ENCODE measurements at places on chromosomes 12 and 14.

GRCh38 chr12:52699373-52699772 is 4.0 kb downstream of the KRT77 start:
- DNase-seq, result no peak

DNA sequence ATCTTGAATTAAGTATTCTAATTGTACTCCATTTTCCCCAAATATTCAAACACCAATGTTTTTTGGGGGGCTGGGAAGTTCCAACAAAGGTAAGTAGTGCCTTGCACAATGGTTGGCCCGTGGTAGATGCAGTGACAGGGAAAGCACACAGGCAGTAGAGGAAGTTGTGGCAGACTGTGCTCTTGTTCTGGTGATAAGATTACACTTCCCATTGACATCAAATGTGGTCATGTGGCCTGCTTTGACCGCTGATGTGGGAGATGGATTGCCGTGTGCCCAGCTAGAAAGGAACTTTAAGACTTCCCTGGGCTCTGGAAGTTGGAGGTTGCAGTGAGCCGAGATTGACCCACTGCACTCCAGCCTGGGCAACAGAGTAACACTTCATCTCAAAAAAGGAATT is 223.8 kb downstream of the VRK1 start:
- DNase-seq, result no peak

DNA sequence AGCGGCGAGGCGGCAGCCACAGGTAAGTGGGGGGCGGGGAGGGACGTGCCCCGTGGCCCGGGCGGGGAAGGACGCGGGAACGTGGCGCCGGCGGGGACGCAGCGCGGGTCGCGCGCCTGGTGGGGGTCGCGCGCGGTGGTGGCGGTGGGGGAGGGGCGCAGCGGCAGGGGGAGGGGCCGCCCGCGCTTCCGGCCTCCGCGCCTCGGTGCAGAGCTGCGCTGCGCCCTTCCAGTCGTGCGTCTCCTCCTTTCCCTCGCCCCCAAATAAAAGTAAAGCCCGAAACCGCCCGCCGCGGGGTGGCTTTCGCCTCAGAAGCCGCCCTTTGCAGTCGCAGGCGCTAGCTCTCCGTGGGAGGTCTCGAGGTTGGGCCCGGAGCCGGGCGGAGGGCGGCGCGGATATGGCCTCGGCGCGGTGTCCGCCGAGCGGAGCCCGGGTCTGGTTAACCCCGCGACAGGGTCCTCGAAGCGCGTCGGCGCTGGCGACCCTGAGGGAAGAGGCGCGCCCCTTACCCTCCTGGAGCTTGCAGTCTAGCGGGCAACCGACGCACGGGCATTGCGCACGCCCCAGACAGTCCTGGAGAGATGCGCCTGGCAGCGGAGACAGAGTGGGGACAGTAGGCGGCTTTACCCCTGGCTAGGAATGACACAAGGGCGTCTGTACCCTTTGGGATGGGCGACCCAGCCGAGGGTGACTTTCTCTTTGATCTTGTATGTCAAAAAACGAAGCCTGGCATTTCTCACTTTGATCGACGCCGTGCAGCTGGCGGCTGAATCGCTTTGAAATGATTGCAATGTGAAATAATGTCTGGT is 589 bp downstream of the ATF1 start:
- peak; percentile 58 for DNase-seq

GRCh38 chr12:49901026-49901425 is 2.7 kb downstream of the FAIM2 start:
- DNase-seq, result no peak

DNA sequence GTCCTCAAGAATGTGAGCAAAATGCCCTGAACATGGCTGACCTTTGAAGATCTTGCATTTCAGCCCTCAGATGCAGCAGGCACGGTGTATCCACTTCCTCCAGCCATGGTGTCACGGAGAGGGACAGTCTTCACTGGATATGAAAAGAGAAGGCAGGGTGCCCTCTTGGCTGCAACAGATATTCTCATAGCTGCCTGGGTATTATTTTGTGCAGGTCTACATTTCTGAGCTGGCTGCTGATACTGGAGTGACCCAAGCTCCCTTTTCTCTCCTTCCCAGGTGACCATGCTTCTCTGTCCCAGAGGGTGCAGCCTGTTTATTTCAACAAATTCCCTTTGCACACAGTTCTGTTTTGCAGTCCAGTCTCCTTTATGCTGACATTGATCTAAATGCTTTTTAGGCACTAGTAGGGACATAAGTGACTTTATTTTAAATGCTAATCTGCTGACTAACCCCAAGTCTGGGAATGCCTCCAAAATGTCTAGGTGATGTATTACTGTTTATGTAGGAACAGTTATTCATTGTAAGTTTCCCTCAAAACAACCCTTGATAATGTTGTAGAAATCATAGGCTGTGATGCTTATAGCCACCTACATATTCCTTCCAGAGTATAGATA is 17.4 kb upstream of the PYGL start:
- no peak for DNase-seq

DNA sequence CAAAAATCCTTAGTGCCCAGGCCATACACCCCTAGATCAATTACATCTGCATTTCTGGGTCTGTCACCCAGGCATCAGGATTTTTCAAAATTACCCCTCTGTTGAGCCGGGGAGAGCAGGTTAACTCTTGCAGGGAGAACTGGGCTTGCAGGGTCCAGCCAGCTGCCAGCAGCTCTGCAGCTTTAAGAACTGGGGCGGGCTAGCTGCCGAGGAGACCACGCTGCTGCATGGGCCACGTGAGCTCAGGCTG is at the start of gene DGLUCY:
TSS of gene DGLUCY (plus strand) at position 245 of the 250 bp plus-strand sequence. CDS start 46,222 bp downstream, outside the sequence.
- DNase-seq, result no peak

DNA sequence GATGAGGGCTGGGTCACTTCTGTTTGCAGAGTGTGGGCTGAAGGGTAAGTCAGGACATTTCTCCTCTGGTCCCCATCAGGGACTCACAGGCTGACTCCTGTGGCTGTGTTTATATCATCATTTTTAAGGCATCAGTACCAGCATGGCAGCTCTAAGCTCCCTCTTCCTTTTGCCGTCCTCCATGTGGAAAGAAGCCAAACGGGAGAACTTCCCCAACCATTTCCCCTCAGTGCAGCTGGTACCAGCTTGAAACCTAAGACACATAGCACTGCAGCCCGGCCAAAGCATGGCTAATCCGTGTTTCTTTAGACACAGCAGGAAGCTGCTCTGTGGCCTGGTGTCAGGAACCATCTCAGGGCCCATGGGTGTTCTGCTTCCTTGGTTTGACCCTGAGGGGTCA is 31.9 kb upstream of the ATP2A2 start:
- no peak for DNase-seq

DNA sequence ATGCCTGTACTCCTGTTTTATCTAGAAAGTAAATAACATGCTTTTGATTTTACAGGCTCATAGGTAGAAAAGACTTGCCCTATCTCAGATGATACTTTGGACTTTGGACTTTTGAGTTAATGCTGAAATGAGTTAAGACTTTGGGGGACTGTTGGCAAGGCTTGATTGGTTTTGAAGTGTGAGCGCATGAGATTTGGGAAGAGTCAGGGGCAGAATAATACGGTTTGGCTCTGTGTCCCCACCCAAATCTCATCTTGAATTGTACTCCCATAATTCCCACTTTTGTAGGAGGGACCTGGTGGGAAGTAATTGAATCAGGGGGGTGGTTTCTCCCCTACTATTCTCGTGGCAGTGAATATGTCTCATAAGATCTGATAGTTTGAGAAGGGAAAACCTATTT is 156.2 kb upstream of the GZMB start:
- no peak for DNase-seq

DNA sequence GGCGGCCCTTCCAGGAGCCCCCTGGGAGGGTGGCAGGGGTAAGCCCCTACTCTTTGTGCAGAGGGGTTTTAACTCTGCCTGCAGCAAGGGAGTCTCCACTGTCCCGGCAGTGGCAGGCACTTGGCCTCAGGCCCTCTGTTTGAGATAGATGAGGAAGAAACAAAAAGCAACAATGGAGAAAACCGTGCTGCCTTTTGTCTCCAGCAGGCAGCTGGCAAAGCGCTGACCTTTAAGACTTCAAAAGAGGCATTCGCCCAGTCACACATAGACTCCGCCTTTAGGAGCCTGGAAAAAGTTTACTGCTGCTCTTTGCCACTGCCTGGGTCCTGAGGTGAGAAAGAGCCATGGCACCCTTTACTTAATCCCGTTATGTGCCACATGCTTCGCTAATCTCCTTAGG is 158.2 kb upstream of the NTF3 start:
- DNase-seq, result no peak

DNA sequence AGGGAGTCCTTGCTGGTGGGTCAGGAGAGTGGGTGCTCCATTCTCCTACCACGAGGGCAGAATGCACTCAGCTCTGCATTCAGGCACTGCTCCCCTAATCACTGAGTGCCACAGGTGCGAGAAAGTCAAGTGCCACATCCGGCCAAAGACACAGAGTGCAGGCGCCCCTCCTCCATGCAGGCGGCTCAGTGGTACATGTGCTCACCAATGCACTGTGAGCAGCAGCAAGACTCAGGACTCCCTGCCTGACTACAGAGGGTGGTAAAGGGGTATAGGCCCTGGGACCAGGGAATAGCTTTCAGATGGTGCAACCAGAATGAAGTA is 32.9 kb downstream of the ZFYVE21 start:
- no peak for DNase-seq

DNA sequence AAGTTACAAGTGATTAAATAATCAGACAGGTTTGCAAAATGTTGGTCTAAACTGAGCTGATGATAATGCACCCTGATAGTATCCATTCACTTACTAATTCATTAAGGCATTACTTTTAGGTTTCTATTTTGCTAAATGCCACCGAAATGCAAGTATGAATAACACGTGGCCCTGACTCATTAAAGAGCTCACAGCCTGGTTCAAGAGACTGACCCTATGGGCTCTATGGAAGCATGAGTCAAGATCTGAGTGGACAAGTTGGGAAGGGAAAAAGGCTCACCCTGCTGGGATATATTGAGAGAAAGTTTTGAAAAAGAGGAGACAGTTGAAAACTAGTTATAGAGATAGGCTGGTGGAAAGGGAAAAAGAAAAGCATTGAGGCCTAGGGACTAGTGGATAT is 14.8 kb upstream of the LRRC9 start:
- DNase-seq, result no peak

DNA sequence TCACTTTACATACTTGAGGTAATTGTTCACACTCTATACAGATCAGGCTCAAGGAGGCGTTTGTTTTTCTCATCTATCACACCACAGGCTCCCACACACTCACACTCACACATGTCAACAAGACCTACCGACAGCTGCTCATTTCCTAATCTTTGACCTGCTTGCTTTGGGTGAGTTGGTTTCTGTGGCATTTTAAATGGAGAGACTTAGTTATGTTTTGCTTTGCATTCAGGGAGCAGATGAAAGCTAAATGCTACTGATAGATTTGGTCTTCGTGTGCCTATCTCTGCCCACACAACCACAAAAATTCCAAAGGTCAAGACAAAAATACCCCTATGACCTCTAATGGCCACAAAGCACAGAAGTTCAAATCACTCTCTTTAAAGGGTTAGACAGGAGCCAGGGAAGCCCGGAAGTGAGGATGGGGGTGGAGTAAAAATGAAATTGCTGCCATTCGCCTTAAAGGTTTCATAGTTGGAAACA is 203.5 kb upstream of the G2E3 start:
- DNase-seq, result no peak

DNA sequence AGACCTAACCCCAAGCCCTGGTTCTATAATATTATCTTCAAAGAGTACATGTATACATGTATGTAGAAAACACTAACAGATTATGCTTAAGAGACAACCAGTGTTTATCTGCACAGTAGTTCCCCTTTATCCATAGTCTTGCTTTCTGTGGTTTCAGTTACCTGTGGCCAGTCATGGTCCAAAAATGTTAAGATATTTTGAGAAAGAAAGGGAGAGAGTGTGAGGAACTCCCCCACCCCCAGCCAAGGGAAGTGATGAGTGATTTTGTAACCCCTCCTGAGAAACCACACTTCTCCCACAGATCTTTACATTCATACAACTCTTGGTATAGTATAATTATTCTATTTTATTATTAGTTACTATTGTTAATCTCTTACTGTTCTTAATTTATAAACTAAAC is 77.3 kb upstream of the CNTN1 start:
- no peak for DNase-seq

DNA sequence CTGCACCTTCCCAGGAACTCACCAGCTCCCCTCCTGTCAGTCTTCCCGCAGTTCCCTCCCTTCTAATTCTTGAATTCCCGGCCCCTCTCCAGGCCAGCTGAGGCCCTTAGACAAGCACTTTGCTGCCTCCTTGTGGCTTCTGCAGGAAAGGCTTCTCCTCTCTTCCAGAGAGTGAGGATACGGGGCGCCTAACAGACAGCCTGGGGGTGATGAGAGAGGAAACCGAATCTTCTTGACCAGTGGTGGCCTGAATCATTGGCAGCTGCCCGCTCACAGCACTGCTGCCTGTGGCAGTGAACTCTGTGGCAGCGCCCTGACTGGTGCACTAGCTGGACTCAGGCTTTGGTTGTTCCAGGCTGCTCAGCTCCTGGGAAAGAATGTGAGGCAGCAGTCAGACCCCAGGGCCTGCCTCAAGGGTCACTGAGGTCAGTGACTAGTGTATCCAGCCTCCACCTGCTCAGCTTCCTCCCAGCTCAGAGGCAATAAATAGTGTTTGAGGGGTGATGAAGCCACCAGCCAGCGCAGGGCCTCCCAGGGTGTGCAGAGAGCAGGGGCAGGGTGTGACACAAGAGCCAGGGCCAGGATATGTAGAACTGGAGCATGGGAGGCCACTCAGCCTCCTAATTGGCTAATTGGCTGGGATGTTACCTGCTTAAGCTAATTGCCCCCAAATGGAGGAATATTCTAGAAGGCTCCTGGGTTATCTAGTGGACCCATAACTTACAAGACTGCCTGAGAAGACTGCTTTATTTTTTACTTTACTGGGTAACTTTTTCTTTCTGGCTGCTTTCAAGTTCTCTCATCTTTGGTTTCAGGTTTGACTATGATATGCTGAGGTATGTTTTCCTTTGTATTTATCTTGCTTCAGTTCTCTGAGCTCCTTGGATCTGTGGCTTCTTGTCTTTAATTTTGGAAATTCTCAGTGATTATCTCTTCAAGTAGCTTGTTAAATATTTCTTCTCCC is 12.9 kb upstream of the MCRS1 start:
- DNase-seq, result no peak

DNA sequence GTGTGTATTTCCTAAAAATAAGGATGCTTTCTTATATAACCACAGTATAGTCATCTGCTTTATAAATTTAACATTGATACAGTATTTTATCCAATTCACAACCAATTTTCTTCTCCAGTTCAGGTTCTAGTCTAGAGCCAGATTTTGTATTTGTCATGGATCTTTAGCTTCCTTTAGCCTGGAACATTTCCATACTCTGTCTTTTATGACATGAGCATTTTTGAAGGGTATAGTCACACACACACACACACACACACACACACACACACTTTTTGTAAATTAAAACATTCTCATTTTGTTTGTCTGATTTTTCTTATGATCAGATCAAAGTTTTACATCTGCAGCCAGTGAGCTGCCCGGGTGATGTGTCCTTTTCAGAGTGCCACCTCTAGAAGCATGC is 25.4 kb downstream of the CGRRF1 start:
- no peak for DNase-seq

GRCh38 chr14:81313200-81313599 is 86.9 kb downstream of the STON2 start:
- DNase-seq, result no peak

- no peak for DNase-seq
These were observed 23.0 kb upstream of the ATP2B1 start for GRCh38 chr12:89731614-89732013.

Measured in stimulated activated CD8-positive, alpha-beta memory T cell treated with anti-CD3 and anti-CD28 coated beads, Interleukin-7, amount 100 ng/mL, for 1 hour (primary cell).